Keratinocyte (primary cell): ENCODE measurements at places on chromosomes 12 and 14.
A peak's percentile ranks its signal among the peaks of the same experiment; 100 is the strongest.

GRCh38 chr12:101204602-101205304, 5.3 kb downstream of the SLC5A8 start:
- no peak for DNase-seq

- no peak for DNase-seq
Observed at GRCh38 chr14:61581955-61582615, 113.2 kb upstream of the HIF1A start.

- no peak for DNase-seq
Observed at GRCh38 chr12:107736914-107737313, 24.0 kb downstream of the PRDM4 start.

- peak; percentile 61 for DNase-seq
Observed at GRCh38 chr14:94334872-94335271, 11.7 kb upstream of the SERPINA6 start.

DNA sequence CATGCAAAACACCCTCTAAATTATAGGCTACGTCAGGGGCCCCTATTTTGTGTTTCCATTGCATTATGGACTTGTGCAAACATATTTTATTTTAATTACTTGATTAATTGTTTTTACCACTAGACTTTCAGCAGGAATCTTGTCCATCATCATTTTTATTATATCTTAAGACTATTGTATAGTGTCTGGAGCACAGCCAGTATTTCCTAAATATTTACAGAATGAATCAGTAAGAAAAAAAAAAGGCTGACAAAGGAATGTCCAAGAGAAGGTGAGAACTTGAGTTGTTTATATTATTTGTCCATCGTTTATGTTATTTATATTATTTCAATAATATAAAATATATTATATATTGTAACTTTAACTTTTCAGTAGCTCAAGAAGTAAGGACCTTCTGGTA, 664.7 kb downstream of the SLC6A15 start:
- no peak for DNase-seq

- DNase-seq, result no peak
Observed at GRCh38 chr14:96245710-96246538, 10.1 kb upstream of the BDKRB1 start.

GRCh38 chr14:50616275-50616674, 51.8 kb downstream of the SAV1 start:
- no peak for DNase-seq
